Upper lobe of left lung (tissue), 6 donors: ENCODE measurements at places on chromosomes 16 and 17. TPM values are rescaled to one million over a fixed set of nuclear protein-coding genes. Genes with fewer than 3 reads are reported as not detected.
A peak's percentile ranks its signal among the peaks of the same experiment; 100 is the strongest.

C16orf86 gene
- 1.2 TPM for total RNA-seq

GRCh38 chr16:87754535-87754934 lies 11.3 kb downstream of the KLHDC4 start:
- no peaks in the 10 kb centered on the region for H3K27me3 ChIP-seq
- H3K36me3 ChIP-seq: peaks cover 83% of the 10 kb centered on the region
- H3K4me1 ChIP-seq: no peaks in the 10 kb centered on the region
- no peak overlapping the region for H3K4me3 ChIP-seq
- DNase-seq: no peak
- no peak overlapping the region for H3K27ac ChIP-seq

- H3K27me3 ChIP-seq: no peaks in the 10 kb centered on the region
- no peak for DNase-seq
- no peak overlapping the region for H3K4me3 ChIP-seq
- H3K36me3 ChIP-seq: no peaks in the 10 kb centered on the region
Measured at GRCh38 chr16:87647431-87648185, 45.3 kb downstream of the JPH3 start.

- peak; percentile 69 for DNase-seq
- H3K36me3 ChIP-seq: no peaks in the 10 kb centered on the region
- H3K4me3 ChIP-seq: no peak overlapping the region
- H3K4me1 ChIP-seq: peaks cover 25% of the 10 kb centered on the region
Measured at GRCh38 chr17:69607162-69607834, 192.8 kb downstream of the MAP2K6 start.
